ENCODE measurements at places on chromosomes 2 and 18.

DNA sequence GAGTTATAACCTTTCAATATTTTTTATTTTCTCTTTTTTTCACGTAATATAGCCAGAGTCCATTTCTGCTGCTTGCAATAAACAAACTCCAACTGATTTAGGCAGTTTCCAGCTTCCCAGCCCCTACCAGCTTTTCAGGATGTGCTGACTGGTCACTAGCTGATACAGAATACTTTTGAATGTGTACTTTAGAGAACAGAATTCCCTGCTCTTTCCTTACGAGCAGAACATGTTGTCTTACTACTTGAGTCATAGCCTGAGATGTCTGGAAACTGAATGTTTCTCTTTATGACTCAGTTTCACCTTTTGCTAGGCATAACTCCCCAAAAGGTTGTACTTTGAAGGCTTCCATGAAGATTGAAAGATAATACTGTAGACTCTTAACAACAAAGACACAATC is 44.5 kb upstream of the KCNE4 start:
- DNase-seq, result no peak

DNA sequence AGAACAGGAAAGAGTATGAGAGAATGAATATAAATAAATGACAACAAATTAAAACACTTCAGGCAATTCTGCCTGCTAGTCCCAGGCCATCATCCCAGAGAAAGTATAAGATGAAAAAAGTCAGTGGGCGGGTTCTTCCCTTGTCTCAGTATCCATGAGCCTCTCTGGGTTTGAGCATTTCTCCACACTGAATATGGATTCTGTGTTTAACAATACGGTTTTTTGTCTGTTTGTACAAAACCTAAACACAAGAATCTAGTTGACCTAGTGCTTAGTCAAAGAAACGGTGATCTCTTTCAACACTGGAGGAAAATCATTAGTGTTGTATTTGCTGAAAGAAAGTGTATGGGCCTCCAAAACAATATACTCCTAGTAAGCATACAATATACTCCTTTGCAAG is 10.0 kb downstream of the SUCLG1 start:
- no peak for DNase-seq

DNA sequence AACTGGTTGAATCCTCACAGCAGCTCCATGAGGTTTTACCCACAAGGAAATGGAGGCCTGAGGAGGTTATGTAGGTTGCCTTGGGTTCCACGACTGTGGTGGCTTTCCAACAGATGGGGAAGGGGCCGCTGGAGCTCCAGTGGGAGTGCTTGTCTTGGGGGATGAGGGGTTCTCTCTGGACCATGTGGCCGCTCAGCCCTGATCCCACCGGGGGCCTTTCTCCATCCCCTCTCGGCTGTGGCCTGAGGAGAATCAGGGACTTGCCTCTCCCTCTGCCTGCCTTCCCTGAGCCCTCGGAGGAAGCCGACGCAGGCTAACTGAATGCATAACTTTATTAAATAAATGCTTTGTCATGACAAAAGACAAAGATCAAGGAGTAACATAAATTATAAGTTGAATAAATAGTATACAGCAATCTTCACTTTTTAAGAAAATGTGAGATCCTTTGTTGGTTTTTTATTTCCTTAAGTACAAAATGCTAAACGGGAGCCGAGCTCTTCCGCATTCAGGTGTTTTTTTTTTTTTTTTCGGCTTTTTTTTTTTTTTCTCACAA is 23.5 kb downstream of the IGFBP5 start:
- no peak for DNase-seq

DNA sequence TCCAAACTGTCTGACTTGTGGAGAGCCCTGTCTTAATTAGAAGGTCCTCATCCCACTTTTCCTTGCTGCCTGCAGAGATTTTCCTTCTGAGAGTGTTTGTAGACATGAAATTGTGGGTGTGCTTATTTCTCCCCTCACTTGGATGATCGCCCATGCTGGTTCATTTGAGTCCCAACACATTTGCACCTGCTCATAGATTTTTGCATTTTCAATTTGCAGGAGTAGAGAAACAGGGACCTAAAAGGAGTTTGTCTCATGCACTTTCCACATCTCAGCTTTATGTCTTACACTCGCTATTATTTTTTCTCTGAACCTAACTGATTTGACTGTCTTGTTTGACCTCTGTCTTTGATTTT is 33.2 kb upstream of the FHL2 start:
- no peak for DNase-seq

DNA sequence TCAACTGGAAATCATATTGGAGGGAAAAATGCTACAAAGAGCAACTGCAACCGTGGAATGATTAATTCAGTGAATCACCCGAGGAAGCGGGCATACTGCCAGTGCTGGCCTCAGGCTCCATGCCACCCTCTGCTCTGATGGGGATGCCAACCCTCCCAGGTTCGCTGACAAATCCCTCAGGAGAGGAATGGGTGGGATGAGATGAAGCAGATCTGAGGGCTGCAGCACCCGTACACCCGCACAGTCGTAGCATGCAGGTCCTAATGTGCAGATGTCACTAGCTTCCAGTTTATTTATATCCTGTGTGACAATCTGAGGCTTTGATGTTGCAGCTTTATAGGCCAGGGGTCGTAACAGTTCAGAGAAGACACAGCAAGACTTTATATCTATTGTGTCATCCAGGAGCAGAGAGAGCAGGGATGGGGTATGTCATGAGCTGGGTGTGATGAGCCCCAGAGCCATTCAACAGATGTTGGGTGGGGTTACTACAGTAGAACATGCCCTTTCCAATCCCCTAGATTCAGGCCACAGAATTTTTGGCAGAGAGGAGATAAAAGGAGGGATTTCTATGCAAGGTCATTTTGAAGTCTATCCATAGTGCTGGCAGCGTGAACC is 44.6 kb downstream of the DPP4 start:
- DNase-seq, result no peak

DNA sequence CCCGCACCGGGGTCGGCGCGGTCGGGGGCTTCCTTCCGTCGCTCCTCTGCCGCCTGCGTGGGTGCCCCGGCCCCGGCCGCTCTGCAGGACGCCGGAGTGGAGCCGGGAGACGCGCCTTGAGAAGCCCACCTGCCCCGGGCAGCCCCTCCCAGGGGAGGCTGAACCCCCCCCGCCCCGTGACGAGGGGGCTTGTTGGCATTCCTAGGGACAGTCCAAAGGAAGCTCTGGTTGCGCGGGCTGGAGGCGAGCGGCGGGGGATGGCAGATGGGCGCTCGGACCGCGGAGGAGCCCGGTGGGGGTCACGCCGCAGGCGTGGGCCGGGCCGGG is 133.5 kb upstream of the MGAT5 start:
- DNase-seq, result no peak

GRCh38 chr18:57075716-57076400 is 71.0 kb upstream of the BOD1L2 start:
- DNase-seq, result no peak

DNA sequence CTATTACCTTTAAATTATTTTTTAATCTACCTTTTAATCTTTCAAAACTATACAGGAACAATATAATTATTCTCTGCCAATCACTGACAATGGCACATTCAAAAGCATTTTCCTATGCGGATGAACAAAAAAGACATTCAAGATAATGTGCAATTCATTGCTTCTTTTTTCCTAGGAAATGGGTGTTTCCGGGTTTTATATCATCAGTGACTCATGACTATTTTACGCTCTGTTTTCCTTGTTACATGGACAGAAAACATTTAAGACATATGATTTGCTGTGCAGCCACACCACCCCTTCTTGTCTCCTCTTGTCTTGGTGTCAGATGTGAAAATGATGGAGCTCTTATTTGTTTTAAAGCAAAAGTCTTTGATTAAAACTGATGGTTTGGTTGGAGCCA is 184.7 kb upstream of the LINC00305 start:
- DNase-seq, result no peak

DNA sequence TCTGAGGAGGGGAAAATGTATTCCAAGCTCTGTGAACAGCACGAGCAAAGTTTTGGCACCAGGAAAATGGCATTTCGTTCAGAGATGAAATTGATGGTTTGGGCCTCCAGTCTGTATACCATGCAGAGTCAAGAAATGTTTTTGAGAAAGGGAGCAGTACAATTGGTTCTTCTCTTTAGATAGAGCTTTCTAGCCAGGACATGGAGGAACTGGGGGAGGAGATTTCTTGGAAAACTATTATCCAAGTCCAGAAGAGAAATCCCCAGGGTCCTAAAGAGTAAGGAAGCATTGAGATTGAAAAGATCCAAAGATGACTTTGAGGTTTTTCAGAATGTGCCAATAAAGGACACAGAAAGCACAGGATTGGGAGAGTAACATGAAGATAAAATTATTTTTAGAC is 432.4 kb downstream of the TNS1 start:
- no peak for DNase-seq

- no peak for DNase-seq
Observed at GRCh38 chr2:23385351-23385747, 370 bp downstream of the KLHL29 start.

GRCh38 chr2:33839791-33840190 is 240.7 kb upstream of the FAM98A start:
- no peak for DNase-seq

DNA sequence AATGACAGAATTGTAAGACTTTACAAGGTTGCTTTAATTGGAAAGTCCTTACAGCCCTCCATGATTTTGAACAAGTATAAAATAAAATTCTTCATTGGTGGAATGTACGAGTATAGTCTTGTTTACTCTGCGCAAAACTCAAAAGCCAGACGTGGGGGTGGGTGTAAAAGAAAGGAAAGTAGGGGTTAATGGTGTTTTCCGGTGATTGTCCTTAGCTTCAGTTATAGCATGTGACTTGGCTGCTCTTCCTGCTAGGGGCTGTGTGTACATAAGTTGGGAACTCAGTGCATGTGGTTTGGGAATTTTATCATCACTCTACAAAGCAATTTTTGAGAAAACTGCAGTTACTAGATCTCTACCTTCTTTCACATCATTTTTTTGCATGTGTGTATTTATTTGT is 82.4 kb upstream of the CAVIN2 start:
- no peak for DNase-seq

- no peak for DNase-seq
Observed at GRCh38 chr2:42425697-42426096, 64.7 kb upstream of the COX7A2L start.

DNA sequence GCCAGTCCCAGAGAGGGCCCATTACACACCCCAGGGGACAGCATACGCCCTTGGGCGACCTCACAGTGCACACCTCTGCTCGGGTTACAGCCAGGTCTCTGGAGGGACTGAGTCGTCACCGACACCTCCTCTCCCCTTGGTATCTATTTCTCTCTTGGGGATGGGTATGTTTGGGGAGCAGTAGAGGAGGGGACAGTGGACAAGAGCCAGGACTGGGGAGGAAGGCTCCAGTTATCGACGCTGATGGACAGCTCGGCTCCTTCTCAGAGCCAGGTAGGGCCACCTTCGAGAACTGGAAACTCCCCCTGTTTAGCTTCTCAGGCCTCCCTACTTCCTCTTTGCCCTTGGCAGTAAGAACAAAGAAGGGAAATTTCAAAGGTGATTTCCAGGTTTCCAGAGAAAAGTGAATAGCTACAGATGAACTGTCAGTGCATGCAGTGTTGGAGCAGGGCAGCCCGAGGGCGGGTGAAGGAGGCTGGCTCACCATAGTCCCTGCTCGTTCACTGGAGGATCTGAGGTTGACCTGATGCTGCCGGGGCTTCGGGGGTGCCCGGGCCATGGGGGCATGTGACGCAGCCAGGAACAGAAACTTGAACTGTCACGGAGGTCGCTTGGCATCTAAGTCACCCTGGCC is 4.4 kb upstream of the SEMA4C start:
- DNase-seq, result no peak

DNA sequence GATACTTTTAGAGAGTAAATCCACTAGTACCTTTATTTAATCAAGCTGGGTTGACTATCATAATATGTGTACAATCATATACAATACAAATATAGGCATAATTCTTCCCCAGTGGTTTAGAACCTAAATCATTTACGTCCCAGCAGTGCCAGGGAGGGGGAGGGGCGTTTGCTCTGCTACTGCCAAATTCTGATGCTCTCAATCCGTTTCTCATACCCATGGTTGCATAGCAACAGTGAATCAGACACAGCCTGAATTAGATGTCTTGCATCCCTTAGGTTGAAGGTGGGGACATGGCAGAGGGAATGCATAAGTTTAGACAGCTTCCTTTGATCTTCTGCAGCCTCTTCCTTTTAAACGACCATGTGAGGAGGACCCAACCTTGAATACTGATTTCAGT is 135.4 kb downstream of the ABCA12 start:
- no peak for DNase-seq

- no peak for DNase-seq
Observed at GRCh38 chr2:236998236-236998635, 87.5 kb upstream of the COPS8 start.

DNA sequence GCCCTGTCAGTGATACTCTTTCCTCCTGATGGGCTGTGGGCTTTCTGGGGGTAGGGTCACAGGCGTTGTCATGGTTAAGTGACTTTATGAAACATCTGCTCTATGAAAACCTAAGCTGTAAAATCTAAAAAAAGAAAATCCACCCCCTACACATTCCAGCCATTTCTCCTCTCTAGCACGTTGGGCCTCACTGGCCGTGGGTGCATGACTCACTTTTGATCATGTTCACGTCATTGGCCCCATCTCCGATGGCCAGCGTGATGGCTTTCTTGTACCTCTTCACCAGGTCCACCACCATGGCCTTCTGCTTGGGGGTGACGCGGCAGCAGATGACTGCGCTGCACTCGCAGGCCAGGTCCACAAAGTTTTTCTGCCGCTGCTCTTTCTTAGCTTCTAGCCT is 39.3 kb upstream of the NARS1 start:
- no peak for DNase-seq

DNA sequence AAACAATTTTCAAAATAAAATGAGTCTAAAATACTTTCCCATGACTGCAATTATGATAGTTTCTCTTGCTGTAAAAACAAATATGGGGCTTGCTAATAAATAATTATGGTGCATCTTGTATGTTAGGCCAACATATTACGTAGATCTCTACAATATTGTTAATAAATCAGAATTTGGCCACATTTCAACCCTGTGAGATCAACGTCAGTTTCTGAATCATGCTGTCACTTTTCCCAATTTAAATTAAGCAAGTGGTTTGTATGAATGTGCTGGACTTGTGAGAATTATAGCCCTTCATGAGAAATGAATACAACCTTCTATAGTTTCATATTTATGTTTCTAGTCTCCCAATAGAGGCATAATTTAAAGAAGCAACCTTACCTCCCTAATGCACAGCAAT is 808.9 kb downstream of the SUCLG1 start:
- no peak for DNase-seq

GRCh38 chr2:3483227-3483985 is 35.9 kb downstream of the ADI1 start:
- peak; percentile 51 for DNase-seq

DNA sequence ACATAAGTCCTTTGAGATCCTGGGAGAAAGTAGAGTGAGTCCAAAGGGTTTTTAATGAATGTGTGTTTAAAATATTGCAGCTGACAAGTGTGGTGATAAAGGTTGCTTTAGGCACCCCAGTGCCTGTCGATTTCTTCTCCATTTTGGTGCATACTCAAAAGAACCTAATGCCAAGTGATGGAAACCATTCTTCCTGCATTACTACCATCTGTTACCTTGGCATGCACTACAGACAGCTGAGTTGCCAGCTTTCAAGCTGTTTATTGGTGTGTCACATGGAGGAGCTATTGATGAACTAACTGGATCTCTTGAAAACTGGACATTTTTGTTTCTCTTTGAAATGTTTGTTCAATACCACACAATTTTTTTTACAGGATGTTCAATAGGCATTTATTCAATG is 350.0 kb downstream of the AKAIN1 start:
- no peak for DNase-seq

Measured in T47D (cell line).